ENCODE measurements at places on chromosomes 7 and 10. TPM values are rescaled to one million over a fixed set of nuclear protein-coding genes. Genes with fewer than 3 reads are reported as not detected.

The HOXA1 gene
- polyA plus RNA-seq = 0.31 TPM

The ANKRD61 gene
- not detected for polyA plus RNA-seq

The EGR2 gene
- 0.15 TPM for polyA plus RNA-seq

The NANOS1 gene
- 1.7 TPM for polyA plus RNA-seq

The VDAC2 gene
- polyA plus RNA-seq = 51.4 TPM

The COBL gene
- polyA plus RNA-seq = 4.9 TPM

The DDX50 gene
- polyA plus RNA-seq = 19.0 TPM

The VPS37D gene
- 3.8 TPM for polyA plus RNA-seq

The NUTM2E gene
- polyA plus RNA-seq = not detected

The RELN gene
- 315 TPM for polyA plus RNA-seq

The FAM180A gene
- polyA plus RNA-seq = not detected

The MEST gene
- polyA plus RNA-seq = 49.7 TPM

The ZNRF2 gene
- polyA plus RNA-seq = 2.6 TPM

The TMEM213 gene
- polyA plus RNA-seq = not detected

The OR2A5 gene
- polyA plus RNA-seq = not detected

The CYP3A7 gene
- polyA plus RNA-seq = 5.7 TPM

The GOLGA7B gene
- not detected for polyA plus RNA-seq

The PGAM1 gene
- 403 TPM for polyA plus RNA-seq

The RARRES2 gene
- polyA plus RNA-seq = 134 TPM

The TUBAL3 gene
- 0.26 TPM for polyA plus RNA-seq

The TFR2 gene
- 64.2 TPM for polyA plus RNA-seq

The CALML5 gene
- polyA plus RNA-seq = not detected

The TYW1 gene
- 8.6 TPM for polyA plus RNA-seq

The ZNF25 gene
- polyA plus RNA-seq = 1.6 TPM

The MYOZ1 gene
- not detected for polyA plus RNA-seq

The PFKFB3 gene
- polyA plus RNA-seq = 10.9 TPM

The KIN gene
- 4.9 TPM for polyA plus RNA-seq

The THSD7A gene
- 0.01 TPM for polyA plus RNA-seq

The OR6V1 gene
- polyA plus RNA-seq = not detected

The VWDE gene
- 0.12 TPM for polyA plus RNA-seq

The CLDN4 gene
- 35.7 TPM for polyA plus RNA-seq

The CACNA2D1 gene
- not detected for polyA plus RNA-seq

The ACTR3C gene
- polyA plus RNA-seq = 3.2 TPM

The GPR15LG gene
- polyA plus RNA-seq = not detected

The TYW1B gene
- 1.8 TPM for polyA plus RNA-seq

The FAM25A gene
- polyA plus RNA-seq = not detected
